ENCODE measurements at places on chromosomes 1 and 21.

- DNase-seq, result no peak
Observed at GRCh38 chr1:59776960-59777852, 37.5 kb upstream of the HOOK1 start.

GRCh38 chr1:14782741-14783591 is 184.5 kb downstream of the KAZN start:
- no peak for DNase-seq

DNA sequence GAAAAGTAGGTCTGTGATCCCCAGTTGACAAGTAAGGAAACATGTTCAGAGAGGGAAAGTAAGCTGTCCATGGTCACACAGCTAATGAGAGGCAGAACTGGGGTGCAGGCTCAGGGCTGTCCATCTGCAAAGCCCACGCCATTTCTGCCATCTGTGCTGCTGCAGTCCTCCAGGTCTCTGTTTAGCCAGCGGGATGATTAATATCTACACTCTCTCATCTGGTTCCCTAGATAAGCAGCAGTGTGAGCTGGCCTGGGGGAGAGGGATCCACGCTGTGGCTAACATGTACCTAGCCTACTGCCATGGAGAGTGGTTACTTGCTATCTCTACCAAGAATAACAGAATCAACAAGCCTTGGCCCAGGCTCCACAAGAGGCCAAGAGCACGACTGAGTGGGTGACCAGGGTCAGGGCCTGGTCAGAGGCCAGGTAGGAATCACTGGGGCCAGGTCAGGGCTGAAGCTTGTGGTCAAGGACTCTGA is 75.2 kb downstream of the TRABD2B start:
- no peak for DNase-seq

DNA sequence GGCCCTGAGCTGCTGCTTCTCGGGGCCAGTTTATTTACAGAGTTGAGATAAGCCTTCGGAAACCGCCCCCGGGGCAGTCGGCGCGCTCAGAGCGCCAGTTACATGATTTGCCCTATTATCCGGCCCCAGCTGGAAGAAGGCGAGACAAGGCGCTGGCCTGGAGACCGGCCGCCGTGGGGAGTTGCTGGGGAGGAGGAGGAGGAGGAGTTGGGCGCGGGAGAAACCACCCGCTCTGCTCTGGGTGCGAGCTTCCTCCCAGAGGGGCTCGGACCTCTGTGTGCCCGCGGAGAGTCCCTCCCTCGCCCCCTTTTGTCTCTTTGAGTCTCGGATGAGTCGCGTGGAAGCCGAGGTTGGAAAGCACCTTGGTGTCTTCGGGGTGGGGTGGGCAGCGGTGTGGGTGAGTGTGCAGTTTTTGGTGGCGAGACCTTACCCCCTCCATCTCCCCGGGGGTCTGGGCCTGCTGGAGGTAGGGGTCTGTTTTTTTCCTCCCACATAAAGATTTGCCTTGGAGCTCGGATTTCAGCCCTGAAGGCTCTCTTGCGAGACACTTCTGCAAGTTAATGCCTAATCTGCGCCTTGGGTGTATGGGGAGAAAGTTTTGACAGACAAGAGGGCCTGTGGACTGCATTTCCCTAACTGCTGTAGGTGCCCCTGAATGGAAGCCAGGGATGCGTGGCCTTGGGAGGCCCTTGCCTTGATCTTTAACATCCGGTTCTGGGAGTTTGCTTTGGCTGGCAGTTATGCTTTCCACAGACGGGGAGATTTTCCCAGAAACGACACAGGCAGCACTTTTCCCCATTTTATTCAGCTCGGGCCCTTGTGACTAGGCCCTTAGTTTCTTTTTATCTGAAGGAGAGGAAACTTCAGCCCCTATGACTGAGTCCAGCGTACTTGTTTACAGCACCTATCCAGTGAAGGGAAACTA is 80.0 kb downstream of the NDUFS5 start:
- peak; percentile 55 for DNase-seq

GRCh38 chr21:36377391-36377842 is 7.8 kb upstream of the CHAF1B start:
- DNase-seq, result no peak

DNA sequence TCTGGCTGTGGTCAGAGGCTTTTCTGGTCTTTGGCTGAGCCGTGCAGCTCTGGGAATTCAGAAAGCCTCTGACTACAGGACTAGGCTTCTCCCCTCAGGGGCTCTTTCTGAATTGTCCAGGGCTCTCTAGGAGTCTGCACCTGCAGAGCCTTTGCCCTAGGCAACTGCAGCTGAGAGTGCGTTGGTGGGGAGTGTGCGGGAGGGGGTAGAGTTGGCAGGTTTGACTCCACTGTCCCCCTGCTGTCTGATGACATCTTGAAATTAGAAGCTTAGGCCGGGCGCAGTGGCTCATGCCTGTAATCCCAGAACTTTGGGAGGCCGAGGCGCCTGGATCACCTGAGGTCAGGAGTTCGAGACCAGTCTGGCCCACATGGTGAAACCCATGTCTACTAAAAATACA is 32.9 kb downstream of the KIAA1614 start:
- DNase-seq, result no peak

DNA sequence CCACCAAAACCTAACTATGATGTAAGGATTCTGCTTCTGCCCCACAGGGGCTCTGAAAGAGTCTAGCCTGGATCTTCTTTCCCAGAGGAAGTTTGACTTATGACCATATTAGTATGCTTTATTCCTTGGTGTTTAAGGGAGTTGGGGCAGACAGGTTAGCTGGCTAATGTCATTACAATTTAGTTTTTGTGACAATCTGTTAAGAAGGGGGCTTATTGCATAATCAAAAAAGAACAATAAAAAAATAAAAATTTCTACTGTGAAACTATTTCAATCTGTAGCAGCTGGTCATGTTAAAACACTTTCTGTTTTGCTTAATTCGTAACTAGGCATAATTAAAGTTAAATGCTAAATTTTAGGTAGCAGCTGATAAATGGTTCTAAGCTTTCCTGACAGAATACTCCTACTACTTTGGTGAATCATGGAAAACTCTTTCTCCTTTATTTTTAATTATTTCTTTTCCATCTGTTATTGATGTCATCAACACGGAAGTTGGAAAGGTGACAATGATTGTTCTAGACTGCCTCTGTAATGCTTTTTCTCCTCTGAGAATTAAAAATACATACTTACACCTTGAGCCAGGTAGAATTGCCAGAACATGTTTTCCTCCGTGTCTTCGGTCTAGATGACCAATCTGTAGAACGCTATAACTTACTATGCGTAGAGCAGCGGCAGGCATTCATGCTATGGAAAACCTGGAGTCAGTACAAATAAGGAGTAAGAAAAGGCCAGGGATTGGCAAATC is 18.6 kb downstream of the DYRK3 start:
- no peak for DNase-seq

GRCh38 chr21:15195768-15196167 is 131.0 kb upstream of the NRIP1 start:
- no peak for DNase-seq

DNA sequence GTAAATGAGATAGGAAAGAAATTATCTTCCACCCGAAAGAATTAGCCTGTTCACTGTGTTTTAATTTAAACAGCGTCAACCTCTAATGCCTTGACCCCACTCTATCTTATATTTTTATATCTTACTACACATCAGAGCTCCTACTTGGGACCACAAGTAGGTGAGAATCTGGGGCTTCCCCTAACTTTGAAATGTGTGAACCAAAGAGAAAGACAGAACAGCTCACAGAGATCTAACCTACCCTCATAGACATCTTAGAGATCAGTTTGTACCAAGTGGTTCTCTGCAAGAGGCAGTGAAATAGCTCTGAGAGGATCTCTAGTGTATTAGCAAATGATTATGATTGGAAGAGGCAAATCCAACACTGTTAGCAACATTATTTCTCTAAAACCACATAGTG is 31.0 kb upstream of the IFI16 start:
- no peak for DNase-seq

- DNase-seq, result no peak
Observed at GRCh38 chr1:197917805-197918651, 856 bp downstream of the LHX9 start.

DNA sequence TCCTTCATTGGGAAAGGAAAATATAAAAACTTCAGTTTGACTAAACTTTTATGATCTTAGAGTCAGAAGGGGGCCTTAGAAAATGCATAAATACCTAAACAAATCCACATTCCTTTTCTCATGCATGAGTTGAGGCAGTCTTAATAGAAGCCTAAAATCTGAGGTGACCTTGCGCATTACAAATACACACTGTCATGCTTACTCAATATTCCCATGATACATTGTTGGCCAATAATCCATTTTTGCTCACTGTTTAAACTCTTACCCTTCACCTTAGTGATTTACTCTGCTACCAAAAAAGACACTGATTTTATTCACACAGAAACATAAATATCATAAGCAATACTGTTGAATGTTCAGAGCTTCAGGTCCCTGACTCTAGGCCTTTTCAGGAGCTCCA is 19.1 kb upstream of the TMCO1 start:
- no peak for DNase-seq

GRCh38 chr1:114299331-114299975 is 145.8 kb upstream of the SYT6 start:
- DNase-seq, result no peak

Data from NCI-H1105 treated with DMSO at 0.1 percent for 48 hours (cell line).